ENCODE measurements at places on chromosomes 12 and 14.

DNA sequence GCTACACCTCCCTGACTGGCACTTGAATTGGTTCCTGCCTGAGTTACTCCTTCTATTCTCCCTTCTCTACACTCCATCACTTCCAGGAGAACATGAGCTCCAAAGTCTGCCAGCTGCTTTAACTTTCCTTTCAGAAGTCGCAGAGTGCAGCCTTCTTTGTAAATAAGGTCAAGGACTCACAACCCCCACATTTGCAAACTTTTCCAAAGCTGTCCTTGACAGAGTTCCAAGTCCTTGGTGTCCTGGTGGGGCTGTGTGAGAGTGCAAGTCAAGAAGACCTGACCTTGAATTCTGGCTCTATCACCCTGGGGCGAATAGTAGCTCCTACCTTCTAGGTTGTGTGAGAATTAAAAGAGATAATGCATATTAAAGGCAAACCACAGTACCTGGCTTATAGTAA lies 15.6 kb downstream of the CCDC198 start:
- DNase-seq: no peak

DNA sequence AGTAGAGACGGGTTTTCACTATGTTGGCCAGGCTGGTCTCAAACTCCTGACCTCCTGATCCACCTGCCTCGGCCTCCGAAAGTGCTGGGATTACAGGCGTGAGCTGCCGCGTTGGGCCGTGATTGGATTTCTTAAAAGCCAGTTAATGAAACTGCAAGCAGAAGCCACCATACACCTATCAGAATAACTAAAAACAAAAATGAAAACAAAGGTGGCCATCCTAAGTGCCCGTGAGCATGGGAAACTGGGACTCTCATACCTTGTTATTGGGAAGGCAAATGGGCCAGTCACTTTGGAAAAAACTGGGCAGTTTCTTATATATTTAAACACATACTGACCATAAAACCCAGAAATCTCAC lies 7.7 kb upstream of the TCTN1 start:
- no peak for DNase-seq

DNA sequence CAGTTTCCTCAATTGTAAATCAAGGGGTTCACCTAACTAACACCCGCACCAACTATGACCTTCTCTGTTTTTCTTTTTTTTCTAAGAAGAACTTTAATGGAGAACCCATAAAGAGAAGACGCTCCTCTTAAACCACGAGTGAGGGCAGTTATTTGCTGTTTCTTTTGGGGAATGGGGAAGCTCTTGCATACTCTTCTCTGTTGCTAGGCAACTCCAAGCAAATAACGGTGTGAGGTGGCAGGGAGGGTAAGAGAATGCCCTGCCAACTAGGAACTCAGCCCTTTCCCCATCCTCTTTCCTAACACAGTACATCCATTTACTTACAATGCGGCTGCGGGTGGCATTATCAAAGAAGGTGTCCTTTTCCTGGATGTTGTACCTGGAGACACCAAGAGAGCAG lies 114.9 kb downstream of the ANO2 start:
- no peak for DNase-seq

DNA sequence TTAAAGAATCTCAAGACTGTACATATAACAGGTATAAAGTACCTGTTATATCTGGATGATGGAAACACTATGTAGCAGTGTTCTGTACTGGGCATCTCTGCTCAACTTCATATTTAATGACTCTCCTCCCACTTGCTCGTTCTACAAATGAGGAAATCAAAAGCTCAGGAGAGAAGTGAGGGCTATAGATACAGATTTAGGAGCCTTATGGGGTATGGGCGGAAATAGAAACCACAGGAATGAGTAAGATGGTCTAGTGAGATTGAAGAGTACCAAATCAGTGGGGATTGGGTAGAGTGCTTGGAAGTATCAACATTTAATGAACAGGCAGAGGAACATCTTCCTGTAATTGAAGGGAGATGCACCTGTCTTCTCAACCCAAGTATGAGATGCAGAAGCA lies 23.8 kb upstream of the POLR3B start:
- DNase-seq: no peak

DNA sequence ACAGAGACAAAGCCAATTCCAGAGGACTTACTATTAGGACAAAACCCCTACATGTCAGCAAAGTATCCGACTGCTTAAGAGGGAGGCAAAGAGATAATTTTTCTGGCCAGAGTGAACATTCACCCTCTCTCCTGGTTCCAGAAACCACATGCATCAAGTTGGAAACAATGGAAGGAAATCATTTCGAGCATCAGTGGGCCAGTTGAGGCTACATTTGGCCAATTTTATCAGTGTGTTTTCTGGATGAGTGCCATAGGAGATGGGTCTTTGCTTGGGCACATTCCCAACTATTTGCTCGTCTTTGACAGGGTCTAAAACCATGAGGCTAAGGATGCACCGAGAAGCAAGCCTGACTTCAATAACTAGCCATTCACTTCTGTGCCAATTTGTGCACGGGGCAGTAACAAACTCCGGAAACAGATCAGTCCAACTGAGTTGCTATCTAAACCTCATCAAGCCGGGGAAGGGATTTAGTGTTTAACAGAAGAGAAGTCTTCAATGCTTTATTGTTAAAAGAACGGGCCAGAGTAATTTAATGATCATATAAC lies 17.4 kb downstream of the EGLN3 start:
- no peak for DNase-seq

DNA sequence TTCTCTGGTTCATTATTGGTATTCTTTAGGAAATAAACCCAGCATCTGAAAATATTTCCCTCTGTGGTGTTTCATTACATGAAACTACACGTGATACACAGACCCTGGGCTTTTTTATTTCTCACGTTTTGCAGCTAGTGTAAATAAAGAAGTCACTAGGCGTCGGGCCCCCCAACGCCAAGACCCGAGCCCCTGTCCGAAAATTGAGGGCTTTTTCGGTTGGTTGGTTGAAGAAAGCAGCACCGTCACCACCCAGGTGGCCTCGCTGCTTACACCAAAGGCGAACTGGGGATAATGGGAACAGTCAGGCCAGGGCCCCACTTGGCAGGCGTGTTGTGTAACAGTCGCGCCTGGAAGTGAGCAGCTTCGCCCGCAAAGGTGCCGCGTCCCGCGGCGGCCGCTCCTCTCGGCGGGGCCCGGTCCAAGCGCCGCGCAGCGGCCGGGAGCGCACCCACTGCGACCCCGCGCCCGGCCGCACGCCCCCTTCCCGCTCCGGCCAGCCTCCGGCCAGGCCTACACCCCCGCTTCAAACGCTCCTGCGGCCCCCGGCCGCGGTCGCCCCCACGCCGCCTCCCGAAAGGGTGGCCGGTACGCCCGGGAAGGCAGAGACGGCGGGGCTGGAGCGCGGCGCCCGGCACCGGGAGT lies 1.2 kb downstream of the DUSP16 start:
- DNase-seq: peak; percentile 48

GRCh38 chr12:105352052-105352451 lies 21.6 kb downstream of the C12orf75 start:
- DNase-seq: no peak

DNA sequence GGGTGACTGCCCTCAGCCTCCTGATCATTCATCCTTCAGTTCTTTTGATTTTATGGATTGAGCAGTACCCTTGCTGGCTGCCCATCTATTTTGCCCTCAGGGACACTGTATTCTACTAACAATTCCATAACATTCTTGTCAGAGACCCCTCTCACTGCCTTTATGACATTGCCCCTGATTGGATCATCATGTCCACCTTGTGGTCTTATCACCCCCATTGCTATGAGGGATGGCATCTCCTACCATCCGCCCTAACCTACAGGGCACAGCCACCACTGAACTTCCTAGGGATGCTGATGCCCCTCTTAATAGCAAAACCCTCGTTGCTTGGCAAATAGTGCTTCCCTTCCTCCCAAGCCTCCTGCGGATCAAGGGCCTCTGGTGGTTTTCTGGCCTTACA lies 38.8 kb upstream of the HMGA2 start:
- no peak for DNase-seq

GRCh38 chr12:42725809-42726208 lies 136.3 kb upstream of the PRICKLE1 start:
- no peak for DNase-seq

DNA sequence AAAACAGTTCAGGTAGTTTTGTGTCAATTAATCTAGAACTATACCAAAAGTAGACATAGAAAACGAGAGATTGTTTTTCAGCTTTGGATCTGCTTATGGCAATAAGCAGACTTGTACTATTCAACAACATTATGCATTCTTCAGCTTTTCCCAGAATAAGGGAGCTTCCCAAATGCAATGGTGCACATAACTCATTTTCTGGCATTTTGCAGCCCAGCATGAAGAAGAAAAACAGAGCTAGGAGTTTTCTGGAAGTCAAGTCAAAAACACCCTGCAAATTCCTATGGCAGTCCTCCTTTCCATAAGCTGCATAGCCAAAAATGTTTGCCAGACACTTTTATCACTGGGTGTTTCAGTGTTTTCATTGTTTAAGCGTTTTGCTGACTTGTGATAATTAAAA lies 314.7 kb downstream of the NAV3 start:
- DNase-seq: no peak

GRCh38 chr12:68871396-68871795 lies 61.6 kb downstream of the CPM start:
- no peak for DNase-seq

DNA sequence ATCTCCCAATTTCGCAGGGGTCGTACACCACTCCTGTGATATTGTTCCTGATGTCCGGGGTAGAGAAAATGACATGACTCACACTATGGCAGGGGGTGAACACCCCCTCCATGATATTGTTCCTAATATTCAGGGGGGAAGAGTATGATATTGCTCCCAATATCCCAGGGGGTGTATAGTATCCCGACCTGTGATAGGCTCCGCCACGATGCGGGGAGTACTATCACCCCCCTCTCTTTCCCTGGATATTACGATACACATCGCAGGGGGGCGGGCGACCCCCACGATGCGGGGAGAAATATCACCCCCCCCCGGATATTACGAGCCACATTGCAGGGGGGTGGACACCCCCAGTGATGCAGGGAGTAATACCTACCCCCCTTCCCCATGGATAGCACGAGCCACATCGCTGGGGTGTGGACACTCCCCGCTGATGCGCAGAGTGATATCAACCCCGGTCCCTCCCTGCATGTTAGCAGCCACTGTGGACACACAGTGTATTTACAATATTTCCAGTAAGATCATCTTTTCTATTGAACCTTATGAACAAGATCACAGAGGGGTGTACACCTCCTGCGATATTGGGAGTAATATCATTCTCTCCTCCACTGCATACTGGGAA lies 17.7 kb downstream of the SMIM41 start:
- DNase-seq: no peak

DNA sequence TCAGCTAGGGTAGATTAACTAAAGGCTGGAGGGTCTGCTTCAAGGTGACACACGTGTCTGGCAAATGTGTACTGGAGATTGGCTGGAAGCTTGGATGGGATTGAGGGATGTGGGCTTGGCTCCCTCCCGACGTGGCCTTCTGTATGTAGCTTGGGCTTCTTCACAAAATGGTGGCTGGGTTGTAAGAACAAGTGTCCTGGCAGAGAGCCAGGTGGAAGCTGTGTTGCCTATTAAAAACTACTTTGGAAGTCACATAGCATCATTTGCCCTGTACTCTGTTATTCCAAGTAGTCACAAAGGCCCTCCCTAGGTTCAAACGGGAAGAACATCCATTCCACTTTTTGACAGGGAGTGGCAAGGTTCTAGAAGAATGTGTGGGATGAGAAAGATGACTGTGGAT lies 174.1 kb upstream of the PRICKLE1 start:
- no peak for DNase-seq

GRCh38 chr14:55092341-55092740 lies 36.7 kb upstream of the LGALS3 start:
- DNase-seq: no peak

GRCh38 chr14:103881268-103882201 lies 34.2 kb upstream of the PPP1R13B start:
- no peak for DNase-seq

GRCh38 chr12:96224219-96224615 lies 30.0 kb downstream of the ELK3 start:
- DNase-seq: no peak

DNA sequence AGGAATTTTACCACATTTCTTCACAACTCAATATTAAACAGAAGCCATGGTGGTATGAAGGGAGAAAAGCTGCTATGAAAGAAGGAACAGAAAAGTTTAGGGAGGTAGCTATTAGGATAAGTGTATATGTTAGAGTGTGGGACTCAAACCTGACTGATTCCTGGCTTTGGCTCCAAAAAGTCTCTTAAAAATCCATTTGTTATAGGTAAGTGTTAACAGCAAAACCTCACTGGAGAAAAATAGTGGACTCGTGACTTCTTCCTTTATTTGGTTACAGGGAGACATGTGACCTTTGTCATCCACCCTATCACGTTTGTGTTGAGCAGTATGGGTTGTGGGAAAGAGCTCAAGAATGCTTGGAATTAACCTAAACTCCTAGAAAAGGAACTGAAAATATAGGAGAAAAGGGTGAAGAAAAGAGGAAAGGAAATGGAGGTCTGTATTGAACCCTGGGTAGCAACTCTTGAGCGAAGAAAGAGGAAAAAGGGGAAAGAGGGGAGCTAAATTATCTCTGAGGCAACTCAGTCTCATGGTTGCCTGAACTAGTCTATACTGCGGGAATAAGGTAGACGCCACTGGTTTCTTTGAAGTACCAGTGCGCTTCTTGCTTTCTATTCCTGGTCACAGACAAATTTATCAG lies 3.6 kb upstream of the EID3 start:
- DNase-seq: no peak

DNA sequence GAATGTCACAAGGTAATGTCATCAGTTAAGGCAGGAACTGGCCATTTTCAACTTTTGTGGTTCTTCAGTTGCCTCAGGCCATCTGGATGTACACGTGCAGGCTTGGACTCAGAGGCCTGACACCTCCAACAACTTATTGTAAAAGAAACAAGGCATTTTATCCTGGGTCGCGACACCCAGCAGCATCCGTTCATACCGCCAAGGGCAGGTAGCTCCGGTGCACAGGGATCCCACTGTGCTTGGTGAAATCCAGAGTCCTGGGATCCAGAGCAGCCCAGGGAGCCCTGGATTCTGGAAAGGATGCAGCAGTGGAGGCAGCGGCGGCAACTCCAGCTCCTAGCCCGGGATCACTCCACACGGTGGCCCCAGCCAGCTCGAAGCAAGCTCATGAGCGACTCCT lies 380.9 kb upstream of the STXBP6 start:
- no peak for DNase-seq

GRCh38 chr14:101233021-101233366 lies 328.3 kb upstream of the DIO3 start:
- no peak for DNase-seq

DNA sequence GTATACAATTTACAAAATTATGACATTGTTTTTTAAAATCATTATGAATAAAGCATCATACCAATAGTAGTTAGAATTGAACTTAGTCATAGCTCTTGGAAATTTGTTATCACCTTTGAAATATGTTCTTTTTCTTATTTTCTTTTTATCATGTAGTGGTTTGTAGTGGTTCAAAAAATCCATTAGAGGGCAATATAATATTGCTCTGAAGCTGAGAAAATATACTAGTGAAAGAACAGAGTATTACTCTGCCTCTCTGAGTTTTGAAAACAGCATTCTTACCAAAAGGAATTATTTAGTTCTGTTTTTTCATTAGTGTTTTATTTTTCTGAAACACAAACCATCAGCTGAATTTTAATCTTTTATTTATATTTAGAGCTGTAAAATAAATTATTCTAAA lies 76.2 kb downstream of the PDZRN4 start:
- DNase-seq: no peak

GRCh38 chr14:64221391-64222003 lies 72.7 kb downstream of the ESR2 start:
- no peak for DNase-seq
